ENCODE measurements at places on chromosomes 12 and 14. TPM values are rescaled to one million over a fixed set of nuclear protein-coding genes. Genes with fewer than 3 reads are reported as not detected.

The PTPRR gene
- total RNA-seq = 0.19 TPM

The GPX2 gene
- total RNA-seq = not detected

The PPP1R1A gene
- not detected for total RNA-seq

The RASSF9 gene
- total RNA-seq = not detected

The RNASE3 gene
- not detected for total RNA-seq

The LRRC10 gene
- total RNA-seq = not detected

The SLC6A13 gene
- total RNA-seq = 0.11 TPM

The KLRK1 gene
- total RNA-seq = 0.40 TPM

The FSCB gene
- total RNA-seq = not detected

The TROAP gene
- 32.8 TPM for total RNA-seq

The NEUROD4 gene
- not detected for total RNA-seq

The TPPP2 gene
- total RNA-seq = not detected

GRCh38 chr12:53849656-53850055 is 89.0 kb upstream of the HOXC13 start:
- no peak for DNase-seq

DNA sequence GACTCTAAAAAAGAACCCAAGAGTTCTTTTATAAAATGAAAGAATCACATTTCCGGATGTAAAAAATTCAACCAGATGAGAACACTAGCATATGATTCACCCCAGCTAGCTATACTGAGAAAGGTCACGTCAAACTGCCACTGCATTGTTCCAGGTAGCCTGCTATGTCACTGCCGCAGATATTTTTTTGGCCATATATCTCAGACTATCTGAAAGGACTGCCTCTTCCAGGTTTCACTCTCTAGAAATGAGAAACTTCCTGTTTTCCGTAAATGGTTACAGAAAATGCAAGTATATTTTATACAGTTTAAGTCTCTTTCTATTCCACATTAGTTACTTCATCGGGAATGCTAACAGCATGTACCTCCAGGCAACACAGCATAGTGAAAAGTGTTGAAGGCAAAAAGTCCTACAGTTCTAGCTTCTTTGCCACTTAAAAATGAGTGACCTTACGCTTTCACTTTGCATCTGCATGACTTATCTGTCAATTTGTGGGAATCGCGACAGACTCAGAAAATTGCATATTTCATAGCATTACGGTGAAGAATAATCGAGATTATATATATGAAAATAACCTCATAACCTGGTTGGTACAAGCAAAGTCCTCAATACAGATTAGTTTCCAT is 105.2 kb downstream of the MED13L start:
- DNase-seq = no peak

DNA sequence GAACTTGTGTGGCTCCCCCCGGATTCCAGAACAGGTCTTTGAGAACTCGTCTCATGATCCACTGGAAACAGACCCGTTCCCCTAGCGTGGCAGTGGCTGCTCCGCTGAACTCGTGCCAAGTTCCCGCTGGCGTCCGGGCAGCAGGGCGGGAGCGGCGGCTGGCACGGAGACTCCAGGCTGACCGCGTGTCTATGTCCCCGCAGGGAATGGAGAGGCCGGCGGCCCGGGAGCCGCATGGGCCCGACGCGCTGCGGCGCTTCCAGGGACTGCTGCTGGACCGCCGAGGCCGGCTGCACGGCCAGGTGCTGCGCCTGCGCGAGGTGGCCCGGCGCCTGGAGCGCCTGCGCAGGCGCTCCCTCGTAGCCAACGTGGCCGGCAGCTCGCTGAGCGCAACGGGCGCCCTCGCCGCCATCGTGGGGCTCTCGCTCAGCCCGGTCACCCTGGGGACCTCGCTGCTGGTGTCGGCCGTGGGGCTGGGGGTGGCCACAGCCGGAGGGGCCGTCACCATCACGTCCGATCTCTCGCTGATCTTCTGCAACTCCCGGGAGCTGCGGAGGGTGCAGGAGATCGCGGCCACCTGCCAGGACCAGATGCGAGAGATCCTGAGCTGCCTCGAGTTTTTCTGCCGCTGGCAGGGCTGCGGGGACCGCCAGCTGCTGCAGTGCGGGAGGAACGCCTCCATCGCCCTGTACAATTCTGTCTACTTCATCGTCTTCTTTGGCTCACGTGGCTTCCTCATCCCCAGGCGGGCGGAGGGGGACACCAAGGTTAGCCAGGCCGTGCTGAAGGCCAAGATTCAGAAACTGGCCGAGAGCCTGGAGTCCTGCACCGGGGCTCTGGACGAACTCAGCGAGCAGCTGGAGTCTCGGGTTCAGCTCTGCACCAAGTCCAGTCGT is 1.5 kb downstream of the APOLD1 start:
- peak; percentile 78 for DNase-seq

DNA sequence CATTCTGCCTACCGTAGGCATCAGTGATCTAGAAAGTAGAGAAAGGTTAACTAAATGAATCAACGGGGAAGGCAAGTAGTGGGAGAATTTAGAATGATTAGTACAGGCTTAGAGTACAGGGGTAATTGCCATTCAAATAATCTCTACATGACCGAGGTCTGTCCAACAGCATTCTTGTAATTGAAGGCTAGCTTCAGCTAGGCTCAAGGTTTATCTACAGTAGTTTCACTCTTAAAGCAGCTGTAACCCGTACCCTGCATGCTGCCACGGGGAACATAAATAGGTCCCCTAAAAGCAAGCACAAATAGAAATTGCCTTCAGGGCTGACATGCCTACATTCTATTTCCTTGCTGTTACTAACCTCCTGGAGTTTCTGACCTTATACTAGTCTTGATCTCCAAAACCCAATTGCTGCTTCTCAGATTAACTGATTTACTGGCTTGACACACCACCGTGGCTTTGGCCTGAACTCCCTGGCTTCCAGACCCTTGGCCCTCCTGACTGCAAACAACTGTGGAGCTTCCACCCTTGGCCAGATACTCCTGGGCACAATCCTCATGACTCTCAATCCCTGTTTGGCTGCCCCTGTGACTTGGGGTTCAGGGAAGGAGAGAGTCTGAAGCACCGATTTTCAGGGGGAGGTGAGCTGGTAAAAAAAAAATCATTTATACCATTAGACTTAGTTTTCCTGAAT is 242.1 kb upstream of the FOXN3 start:
- no peak for DNase-seq

DNA sequence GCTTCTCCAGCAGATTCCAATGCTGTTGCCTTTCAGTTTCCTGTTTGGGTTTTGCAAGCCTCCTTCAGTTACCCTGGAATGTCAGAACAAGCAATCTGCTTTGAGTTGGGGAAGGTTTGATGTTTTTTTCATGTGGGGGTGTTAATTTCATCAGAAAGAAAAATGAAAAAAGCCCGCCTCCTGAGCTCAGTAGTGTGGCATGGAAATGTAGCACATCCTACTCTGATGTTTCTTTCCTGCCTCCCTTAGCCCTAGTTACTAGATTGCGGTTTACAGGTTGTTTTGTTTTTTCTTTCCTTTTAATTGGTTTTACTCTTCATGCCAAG is 22.6 kb downstream of the IFNG-AS1 start:
- DNase-seq = peak; percentile 15

DNA sequence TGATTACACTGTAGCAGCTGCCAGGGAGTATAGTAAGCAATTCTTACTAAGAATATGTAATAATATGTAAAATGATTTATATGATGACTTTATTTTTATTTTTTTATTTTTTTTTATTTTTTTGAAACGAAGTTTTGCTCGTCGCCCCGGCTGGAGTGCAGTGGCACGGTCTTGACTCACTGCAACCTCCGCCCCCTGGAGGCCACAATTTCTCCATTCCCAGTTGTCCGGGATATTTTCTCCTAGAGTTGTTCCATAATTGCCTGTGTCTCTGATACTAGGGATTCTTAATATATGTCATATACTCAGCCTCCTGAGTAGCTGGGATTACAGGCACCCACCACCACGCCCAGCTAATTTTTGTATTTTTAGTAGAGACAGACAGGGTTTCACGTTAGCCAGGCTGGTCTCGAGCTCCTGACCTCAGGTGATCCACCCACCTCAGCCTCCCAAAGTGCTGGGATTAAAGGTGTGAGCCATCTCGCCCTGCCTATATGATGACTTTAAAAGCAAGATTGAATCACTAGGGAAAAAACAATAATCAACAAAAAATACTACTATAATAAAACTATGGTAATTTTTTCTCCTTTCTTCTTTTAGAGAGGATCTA is 12.2 kb upstream of the ITPR2 start:
- DNase-seq = peak; percentile 37

DNA sequence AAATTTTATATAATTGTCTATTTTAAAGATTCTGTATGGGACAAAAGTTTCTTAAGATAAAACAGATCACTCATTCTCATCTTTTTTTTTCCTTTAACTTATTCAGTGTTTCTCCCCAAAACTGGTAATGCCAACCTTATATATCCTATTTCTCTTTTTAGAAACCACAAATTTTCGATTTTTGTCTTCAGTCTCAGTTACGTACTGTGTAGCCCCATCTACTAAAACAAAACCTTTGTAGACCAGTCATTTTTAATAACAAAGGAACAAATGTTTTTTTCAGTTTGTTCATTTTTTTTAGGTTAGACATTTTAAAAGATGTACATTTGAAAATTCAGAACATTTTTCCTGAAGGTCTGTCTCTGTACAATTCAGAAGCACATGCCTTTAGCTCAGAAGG is 18.2 kb downstream of the PNMA1 start:
- DNase-seq = no peak

- DNase-seq = no peak
Measured at GRCh38 chr14:52856139-52856538, 64.7 kb upstream of the GNPNAT1 start.

DNA sequence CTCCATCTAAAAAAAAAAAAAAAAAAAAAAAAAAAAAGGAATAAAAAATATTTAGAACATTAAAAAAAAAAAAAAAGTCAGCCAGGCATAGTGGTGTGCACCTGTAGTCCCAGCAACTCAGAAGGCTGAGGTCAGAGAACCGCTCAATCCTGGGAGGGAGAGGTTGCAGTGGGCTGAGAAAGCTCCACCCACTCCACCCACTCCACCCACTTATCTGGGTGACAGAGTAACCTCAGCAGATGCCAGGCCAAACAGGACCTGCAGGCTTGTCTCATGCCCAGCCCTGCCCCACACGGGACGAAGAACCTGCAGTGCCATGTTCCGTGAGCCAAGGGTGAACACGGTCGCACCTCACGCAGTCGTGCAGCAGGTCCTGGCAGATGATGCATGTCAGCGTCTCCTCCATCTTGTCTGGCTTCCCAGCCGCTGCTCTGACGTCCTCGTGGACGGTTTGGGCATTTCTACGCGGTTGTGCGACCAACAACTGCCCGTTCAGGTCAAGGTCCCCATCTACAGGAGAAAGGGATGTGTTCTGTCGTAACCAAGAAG is 28.6 kb downstream of the CHFR start:
- DNase-seq = no peak

GRCh38 chr14:36880276-36880675 is 218.6 kb downstream of the PAX9 start:
- no peak for DNase-seq

- DNase-seq = peak; percentile 1
Measured at GRCh38 chr14:62957562-62957961, 87.7 kb downstream of the KCNH5 start.

- peak; percentile 80 for DNase-seq
Measured at GRCh38 chr14:69997849-69998248, 118.6 kb downstream of the SMOC1 start.

GRCh38 chr12:114936148-114937079 is 252.4 kb upstream of the TBX3 start:
- peak; percentile 70 for DNase-seq

- no peak for DNase-seq
Measured at GRCh38 chr12:108896817-108897216, 16.9 kb downstream of the DAO start.

GRCh38 chr14:88043529-88044443 is 38.9 kb downstream of the GPR65 start:
- no peak for DNase-seq

DNA sequence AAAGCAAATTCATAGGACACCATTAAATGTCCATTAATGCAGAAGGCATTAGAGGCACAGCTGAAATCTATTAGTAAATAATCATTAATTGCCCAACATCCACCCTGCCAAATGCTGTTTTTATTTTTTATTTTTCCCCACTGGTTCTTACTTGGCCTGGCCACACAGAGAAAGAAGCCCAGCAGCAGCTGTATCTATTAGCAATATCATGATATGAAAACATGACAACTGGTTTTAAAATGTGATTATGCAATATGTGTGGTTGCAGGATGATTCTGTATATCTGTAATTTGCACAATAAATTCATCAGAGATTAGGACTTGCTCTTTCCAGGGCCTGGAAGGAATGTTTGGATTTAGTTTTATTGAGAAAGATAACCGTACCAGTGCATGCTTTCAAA is 44.9 kb downstream of the SIX6 start:
- peak; percentile 75 for DNase-seq

GRCh38 chr14:100547633-100548294 is 39.5 kb downstream of the BEGAIN start:
- DNase-seq = peak; percentile 14

GRCh38 chr12:91985002-91985787 is 160.5 kb downstream of the BTG1 start:
- DNase-seq = peak; percentile 71

DNA sequence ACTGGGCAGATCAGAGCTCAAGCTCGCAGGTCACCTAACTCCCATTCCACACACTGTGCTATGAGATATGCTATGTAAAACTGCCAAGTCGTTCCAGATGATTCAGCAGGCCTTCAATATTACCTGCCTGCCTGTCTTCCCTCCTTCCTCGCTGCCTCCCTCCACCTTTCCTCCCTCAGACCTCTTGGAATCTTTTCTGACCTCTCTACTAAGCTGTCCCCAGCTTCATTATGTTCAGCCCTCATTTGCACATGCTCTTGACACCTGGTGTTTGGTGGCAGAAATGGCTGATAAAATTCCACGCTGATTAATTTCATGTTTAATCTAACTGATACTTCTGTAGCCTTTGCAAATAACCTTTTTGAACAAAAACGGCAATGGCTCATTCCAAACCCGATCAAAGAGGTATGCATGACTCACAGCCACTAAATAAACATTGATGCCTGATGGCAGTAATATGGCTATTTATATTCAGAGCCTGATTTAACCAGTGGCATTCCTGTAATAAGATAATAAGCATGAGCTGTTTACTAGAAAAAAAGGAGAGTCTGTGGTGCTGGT is 130.8 kb upstream of the EGLN3 start:
- peak; percentile 49 for DNase-seq

DNA sequence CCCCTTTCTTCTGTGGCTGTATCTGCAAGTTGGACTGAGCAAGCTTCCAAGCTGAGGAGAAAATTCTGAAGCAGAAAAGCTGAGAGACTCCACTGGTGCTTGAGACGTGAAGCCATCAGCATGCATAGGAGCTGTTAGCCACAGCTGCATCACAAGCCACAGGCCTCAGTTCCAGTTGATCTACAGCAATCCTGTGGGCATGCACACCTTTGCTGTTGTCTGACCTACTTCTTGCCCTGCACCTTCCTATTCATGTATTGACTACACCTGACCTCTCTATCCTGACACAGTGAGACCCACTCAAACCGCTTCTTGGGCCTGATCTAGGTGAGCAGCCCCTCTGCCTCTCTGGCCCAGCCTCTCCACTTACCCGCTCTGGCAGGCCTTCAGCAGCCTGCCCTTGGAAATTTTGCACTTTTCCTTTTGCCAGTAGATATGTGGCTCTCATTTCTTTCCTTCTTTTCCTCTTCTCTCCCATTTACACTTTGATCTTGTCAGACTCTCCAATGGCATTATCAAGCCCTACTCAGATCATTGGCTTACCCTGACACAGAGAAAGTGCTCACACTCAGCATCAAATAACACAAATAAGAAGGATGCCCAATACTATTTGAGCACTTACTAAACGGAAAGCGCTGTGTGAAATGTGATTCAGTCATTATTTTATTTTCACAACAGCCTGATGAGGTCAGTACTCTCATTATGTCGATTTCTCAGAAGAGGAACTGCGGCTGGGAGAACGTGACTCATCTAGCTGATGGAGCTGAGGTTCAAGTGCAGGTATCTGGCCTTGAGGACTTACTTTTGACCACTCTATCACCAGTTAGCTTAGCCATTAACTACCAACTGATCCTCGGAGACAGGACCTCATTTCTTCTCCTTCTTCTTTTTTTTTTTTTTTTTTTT is 21.9 kb upstream of the PTGR2 start:
- peak; percentile 80 for DNase-seq

Measured in LHCN-M2 (cell line).